ENCODE measurements at places on chromosomes 1 and 21.
A peak's percentile ranks its signal among the peaks of the same experiment; 100 is the strongest.

DNA sequence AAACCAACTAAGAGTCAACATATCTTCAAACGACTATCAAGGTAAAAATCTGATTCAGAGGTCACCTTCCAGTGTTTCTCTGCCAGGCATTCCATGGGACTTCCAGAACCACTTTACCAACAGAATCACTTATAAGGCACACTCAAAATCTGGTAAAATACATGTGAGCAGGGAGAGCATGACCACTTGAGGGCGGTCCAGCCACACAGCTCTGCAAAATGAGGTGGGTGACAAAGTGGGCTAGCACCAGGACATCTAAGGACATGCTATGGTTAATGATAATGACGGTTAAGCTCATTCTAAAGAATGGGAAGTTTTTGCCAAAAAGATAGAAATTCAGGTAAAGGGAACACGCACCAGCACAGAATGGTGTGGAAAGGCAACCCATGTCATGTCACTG lies 24.5 kb upstream of the GLIS1 start:
- DNase-seq = no peak

DNA sequence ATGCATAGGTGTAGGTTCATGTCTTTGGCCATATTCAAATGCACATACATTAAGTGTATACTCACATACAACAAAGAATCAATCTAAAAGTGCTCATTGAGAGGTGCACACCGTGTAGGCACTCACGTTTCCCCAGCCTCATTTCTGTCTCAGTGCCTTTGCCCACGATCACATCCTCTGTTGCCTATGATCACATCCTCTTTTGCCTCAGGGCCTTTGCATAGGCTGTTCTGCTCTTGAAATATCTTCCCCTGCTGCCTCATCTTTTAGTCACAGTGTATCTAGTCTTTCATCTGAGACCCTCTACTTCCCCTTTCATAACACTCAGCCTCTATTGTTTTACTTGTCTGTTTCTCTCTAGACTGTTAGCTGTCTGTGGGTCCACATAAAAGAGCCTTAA lies 69.3 kb downstream of the FOXD2 start:
- DNase-seq = no peak

- DNase-seq = peak; percentile 48
Observed at GRCh38 chr1:172320733-172321132, 99.8 kb upstream of the C1orf105 start.

GRCh38 chr1:22339237-22339636 lies 112.4 kb upstream of the ZBTB40 start:
- no peak for DNase-seq

- DNase-seq = no peak
Observed at GRCh38 chr1:43366179-43366578, 1.6 kb downstream of the ELOVL1 start.

DNA sequence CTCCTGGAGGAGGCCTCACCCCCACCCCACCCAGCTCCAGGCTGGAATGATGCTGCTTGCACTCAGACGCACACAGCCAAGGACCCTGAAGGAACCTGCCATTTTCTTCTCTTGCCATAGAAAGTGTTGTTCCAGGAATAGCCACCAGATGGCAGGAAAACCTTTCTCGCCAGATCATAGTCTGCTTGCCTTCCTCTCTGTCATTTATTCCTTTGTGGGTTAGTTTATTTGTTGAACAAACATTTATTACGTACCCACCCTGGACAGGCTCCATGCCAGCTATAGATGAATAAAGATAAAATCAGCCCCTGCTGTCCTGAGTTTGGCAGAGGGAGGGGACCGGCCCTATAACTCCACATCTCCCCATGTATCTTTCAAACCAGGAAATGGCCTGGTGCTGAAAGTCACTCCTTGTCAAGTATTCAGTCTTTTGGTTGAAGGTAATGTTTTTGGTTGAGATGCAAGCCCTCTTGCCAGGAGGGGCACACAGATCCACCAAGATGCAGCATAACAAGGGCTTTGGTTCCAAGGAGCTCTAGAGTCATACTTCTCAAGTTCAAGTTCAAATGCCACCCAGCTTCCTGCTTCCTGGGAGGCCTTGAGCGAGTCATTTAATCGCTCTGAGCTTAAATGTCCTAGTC lies 7.0 kb upstream of the KCNC4 start:
- no peak for DNase-seq

- no peak for DNase-seq
Observed at GRCh38 chr1:101308935-101309333, 72.1 kb downstream of the S1PR1 start.

GRCh38 chr1:212554401-212554800 lies 54.2 kb upstream of the ATF3 start:
- DNase-seq = no peak

DNA sequence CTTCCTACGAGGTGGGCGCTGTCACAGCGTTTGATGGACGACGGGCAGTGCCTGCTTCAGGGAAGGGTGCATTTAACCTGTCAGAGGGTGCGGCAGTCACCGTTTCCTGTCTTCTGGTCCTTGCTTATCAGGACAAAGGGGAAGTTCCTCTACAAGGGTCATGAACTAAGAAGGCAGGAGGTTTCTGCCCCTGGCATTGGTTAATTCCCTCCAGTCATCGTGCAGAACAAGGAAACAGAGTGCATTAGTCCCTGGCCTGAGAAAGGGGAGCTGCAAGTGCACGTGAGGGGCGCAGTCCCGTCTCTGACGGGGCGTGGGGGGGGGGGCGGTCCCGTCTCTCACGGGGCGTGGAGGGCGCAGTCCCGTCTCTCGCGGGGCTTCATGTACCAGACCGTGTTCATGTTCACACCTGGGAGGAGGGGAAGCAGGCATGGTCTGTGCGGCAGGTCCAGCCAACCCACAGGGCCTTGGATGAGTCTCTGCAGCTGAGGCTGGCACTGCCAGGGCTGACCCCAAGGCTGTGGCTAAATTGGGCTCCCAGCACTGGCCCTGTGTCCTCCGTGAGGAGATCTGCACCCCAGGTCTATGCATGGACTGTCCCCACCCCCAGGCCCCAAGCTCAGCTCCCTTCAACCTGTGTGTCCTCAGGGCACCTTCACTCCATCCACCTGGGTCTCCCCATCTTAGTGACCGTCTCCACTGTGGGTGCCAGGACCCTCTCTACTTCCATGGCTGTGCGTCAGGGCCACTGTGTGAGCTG lies 89.2 kb upstream of the COL6A1 start:
- no peak for DNase-seq

DNA sequence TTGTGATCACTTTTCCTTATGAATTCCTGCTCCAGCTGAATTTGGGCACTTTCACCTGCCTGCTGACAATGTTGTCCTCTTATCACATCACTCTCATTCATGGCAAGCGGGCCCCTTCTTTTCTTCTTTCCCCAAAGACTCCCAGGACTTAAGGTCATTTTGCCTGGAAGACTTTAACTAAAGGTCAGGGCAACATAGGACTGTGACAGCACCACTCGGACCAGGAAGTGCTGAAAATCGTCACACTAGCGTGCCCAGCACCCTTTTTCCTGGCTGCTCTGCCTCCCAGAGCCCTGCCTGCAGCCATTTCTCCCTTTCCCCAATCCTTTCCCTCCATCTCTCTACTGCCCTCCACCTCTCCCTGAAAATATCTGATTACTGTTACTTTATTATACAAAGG lies 35.4 kb downstream of the CD34 start:
- no peak for DNase-seq

GRCh38 chr1:40110389-40110788 lies 13.3 kb upstream of the PPT1 start:
- DNase-seq = no peak

DNA sequence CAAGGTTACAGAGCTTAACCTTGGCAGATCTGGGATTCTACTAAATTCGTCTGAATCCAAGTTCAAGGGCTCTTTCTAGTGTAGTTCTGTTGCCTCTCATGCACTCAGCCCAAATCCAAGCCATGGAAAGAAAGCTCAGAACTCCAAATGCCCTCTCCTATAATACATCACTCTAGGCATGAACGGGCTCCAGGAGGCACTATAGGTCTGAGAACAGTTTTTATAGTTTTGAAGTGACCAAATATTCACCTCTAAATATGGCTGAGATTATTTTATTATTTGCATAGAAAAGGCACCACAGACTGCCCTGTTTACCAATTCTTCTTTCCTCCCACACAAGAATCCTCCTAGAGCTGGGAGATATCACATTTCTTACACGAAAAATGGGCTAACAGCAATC lies 327.9 kb upstream of the BEND5 start:
- no peak for DNase-seq

- no peak for DNase-seq
Observed at GRCh38 chr1:189623336-189623735, 854.3 kb downstream of the BRINP3 start.

DNA sequence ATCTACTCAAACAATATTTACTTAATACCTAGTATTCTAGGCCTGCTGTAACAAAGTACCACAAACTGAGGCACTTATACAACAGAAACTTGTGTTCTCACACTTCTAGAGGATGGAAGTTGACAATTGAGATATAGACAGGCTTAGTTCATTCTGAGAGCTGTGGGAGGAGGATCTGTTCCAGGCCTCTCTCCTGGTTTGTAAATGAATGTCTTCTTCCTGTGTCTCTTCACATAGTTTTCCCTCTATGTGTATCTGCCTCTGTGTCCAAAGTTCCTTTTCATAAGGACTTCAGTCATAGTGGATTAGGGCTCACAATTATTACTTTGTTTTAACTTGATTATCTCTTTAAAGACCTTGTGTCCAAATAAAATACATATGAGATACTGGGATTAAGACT lies 251.1 kb downstream of the COL11A1 start:
- no peak for DNase-seq

DNA sequence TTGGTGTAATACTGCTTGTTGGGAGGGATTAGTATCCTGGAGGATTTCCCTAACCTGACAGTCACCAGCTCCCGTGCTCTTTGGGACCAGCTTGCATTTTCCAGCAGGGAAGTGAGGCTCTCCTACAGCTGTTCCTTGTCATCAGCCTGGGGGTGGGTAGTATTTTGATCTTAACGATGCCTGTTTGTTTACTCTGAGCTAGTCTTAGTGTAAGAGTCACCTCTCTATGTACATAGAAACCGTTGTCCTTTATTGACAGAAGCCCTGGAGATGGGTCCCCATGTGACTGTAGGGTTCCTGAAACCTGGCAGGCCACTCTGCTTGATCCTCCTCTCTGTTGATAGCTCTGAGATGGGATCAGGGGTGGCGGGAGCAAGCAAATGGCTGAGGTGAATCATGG lies 58.0 kb downstream of the ACP6 start:
- no peak for DNase-seq

DNA sequence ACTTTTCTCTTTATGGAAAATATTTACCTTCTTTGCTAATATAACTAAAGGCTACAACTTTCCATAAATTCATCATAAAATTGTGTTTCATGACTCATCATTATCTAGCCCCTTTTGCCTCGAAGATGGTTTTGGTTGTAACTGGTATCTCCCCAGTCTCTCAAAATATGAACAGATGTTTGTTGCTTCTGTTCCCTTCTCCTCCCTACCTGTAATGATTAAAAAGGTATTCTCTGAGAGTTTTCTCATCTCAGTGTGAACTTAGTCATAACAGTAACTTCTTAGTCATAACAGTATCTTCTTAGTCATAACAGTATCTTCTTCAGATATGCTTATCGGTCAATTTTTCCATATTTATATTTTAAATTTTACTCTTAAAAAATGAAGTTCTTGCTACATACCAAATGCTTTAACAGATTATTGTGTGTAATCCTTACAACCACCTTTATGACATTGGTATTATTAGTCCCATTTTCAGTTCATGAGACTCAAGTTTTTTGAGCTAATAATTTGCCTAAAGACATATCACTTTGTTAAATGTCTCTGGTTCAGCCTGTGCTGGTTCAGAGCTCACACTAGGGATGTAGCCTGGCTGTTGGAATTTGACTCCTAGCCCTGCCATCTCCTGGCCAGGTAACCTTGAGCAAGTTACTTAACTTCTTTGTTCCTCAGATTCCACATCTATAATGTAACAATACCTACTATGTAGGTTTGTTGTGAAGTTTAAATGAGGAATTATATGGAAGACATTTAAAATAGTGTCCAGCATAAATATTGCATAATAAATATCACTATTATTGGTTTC lies 32.6 kb downstream of the ATP1B1 start:
- DNase-seq = no peak

DNA sequence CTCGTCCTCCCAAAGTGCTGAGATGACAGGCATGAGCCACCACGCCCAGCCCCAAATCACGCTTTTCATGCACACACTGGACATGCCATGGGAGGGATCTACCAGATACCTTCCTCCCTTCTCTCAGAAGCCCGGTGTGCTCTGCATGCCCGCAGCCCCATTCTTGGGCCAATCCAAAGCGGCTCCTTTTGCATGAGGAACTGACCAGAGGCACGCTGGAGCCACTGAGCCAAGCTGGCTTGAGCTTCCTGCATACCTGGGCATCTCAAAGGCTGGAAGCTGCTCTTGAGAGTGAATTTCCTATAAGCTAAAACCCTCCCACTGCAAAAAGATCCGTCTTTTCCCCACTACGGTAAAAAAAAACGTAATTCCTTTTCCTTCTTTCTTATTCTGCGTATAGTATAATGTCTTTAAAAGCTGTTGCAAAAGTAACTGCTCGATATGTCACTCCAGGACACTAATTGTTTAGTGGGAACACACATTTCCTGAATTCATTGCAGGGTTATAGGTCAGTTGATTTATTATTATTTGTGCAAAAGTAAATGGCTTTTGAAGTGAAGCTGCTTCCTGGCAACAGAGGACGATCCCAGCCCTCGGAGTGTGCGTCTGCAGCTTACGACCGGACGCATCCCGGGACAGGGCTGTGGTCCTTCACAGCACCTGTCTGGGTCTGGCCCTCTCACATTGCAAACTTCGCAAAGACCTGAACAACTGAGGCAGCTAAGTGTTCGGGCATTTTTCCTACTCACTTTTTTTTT lies 61.8 kb upstream of the ETS2 start:
- DNase-seq = no peak

- DNase-seq = no peak
Observed at GRCh38 chr1:109874445-109874844, 36.2 kb upstream of the CSF1 start.

All from non-pigmented ciliary epithelial cell (primary cell).